ENCODE measurements at places on chromosomes 5 and 9.

DNA sequence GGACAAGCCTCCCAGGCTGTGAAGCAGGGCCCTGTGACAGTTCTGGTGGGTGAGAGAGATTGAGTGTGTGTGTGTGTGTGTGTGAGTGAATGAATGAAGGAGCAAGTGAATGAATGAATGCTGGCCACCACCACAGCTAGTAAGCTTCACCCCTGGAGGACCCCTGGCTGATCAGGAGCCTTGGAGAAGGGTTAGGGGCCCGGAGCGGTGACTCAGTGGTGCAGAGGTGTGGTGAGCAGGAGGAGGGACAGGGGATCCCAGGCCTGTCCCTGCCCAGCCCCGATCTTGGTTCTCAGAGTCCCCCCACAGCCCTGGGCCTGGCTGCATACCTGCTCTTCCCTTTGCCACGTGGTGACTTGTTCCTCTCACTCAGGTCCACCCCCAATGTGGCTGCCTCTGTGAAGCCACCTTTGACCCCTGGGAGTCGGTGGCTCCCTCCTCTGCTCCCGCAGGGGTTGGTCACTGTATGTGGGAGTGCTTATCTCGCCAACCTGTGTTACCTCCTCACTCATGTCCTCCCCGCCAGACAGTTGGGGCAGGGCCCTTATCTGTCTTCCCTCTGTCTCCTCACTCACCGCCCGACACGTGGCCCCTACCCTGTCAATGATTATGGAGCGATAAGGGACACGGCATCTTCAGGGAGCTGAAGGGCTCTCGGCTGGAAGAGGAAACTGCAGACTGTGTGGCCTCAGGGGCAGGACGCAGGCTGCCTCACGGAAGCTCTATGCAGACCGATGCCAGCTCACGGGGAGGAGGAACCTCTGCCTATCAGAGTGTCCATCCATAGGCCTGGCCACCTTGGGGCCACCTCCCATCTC is 99.9 kb upstream of the PITX1 start:
- no peak for DNase-seq

DNA sequence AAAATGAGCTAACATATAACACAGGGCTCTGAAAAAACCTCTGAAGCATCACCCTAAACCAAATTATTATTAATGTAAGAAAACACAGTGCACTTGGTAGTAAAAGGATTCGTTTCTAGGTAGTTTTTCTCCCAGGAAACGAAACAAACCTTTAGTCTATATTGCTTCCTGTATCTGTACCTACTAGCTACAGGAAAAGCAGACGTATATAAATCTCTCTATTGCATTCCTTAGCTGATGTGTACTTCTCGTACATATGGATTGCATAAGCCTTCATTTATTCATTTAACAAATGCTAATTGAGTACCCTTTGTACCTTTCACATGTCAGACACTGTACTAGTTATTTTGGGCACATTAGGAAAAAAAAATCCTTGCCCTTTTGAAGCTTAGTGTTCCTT is 85.0 kb upstream of the RASA1 start:
- peak; percentile 9 for DNase-seq

GRCh38 chr9:113524468-113524867 is 60.9 kb downstream of the RGS3 start:
- DNase-seq, result no peak

DNA sequence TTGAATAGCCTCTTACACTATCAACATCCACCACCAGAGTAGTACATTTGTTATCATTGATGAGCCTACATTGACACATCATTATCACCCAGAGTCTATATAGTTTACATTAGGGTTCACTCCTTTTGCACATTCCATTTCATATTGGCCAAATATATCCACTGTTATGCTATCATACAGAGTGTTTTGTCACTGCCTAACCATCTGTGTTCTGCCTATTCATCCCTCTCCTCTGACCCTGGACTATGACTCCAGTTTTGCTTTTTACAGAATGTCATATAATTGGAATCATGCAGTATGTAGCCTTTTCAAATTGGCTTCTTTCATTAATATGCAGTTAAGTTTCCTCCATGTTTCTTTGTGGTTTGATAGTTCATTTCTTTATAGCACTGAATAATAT is 904.7 kb downstream of the TLE1 start:
- no peak for DNase-seq

GRCh38 chr9:37978983-37979382 is 75.1 kb upstream of the SLC25A51 start:
- DNase-seq, result no peak
